ENCODE measurements at places on chromosomes 12 and 14.

- no peak for DNase-seq
Measured at GRCh38 chr12:104216521-104216924, 944 bp downstream of the TXNRD1 start.

- DNase-seq = no peak
Measured at GRCh38 chr12:43148691-43149090, 403.3 kb downstream of the ADAMTS20 start.

- no peak for DNase-seq
Measured at GRCh38 chr14:92591346-92591745, 77.8 kb downstream of the RIN3 start.

- no peak for DNase-seq
Measured at GRCh38 chr12:7403466-7403865, 40.5 kb downstream of the CD163L1 start.

- no peak for DNase-seq
Measured at GRCh38 chr14:56534656-56535055, 44.9 kb upstream of the TMEM260 start.

- no peak for DNase-seq
Measured at GRCh38 chr14:70804556-70805162, 4.7 kb downstream of the MAP3K9 start.

DNA sequence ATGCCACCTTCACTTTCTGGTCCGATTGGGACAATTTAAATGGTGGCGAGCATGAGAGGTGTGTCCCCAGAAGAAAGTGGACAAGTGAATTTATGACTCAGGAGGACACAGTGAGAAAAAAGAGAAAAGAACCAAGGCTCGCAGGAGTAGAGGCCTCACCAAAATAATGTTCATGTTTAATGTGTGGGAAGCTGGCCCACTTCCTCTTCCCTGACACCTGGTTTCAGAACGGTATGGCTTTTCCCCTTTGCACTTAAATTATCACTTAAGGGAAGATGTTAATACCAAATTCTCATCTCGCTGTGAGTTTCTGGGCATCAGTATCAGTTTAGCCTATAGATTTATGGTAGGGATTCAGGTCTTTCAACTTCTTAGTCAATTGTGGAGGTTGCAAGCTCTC is 226.4 kb downstream of the GLT1D1 start:
- DNase-seq = no peak

DNA sequence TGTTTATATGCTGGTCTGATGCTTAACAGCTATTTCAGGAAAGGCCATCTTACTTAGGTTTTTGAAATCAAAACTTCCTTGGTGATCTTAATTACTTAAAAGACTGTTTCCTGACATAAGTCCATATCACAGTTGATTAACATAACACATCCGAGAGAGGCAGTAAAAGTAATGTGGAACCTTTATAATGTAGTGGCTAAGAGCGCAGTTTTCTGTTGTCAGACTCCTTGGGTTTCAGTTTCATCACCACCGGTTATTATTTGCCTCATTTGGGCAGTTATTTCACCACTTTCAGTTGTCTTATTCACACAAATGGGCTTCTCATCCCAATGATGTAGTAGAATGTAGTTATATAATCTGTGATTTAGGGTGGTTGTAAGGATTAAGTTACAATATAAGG is 30.9 kb downstream of the TBC1D15 start:
- DNase-seq = no peak

- no peak for DNase-seq
Measured at GRCh38 chr12:51124504-51124903, 41.1 kb upstream of the CSRNP2 start.

- DNase-seq = no peak
Measured at GRCh38 chr14:69170839-69171238, 17.9 kb upstream of the DCAF5 start.

GRCh38 chr12:102962986-102963385 is 5.5 kb downstream of the ASCL1 start:
- DNase-seq = no peak

DNA sequence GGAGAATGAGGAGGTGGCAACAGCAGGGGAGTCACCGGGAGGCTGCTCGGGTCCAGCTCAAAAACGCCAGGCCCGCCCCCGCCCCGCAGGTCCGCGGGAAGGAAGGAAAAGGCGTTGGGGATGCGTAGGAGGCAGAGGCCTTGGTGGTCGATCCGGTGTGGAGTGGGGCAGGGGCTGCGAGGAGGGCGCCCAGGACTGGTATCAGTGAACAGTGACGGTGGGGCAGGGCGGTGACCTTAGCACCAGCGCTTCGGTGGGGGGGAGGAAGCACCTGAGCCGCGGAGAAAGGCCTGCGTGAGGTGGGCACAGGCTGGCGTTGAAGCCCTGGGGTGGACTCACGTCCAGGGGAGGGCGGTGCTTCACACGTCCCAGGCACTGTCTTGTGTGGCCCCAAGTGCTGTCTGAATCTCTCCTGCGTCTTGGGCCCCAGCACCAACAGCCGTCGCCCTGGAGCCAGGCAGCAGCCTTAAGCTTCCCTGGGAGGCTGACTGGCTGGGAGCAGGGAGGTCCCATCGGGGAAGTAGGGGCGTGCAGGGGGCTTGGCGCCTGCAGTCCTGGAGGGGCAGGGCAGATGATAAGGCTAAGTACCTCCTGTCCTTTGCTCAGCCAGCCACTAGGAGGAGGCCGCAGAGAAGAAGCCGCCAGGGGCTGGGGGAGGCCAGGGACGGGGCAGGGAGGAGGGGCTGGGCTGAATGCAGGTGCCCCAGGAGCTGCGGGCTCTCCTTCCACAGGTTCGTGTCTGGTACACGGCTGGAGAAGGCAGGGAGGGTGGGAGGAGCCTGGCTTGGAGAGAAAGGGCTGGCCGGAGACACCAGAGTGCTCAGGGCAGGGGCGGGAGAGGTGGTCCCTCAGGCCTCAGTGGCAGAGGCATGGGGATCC is 26.5 kb downstream of the ZBTB42 start:
- peak; percentile 73 for DNase-seq

- no peak for DNase-seq
Measured at GRCh38 chr14:55610713-55611370, 30.8 kb downstream of the KTN1 start.

DNA sequence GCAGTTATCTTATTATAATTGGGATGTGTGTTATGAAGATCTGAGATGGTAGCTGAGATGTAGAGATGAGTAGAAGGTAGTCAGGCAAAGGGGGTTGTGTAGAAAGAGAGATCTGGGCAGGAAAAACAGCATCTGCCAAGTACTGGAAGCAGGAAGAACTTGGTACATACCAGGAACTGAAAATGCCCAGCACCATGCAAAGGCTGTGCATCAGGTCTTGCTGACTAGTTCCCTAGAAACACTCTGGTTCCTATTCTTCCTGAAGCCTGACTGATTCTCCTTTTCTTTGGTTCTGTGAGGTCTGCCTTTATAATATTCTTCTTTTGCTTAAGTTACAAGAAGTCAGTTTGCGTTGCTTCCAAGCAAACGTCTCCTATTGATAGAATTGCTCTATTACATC is 6.7 kb upstream of the NFATC4 start:
- DNase-seq = no peak

GRCh38 chr12:69991690-69992288 is 166.8 kb downstream of the MYRFL start:
- DNase-seq = peak; percentile 31

GRCh38 chr12:131786331-131786730 is 41.9 kb upstream of the MMP17 start:
- no peak for DNase-seq

DNA sequence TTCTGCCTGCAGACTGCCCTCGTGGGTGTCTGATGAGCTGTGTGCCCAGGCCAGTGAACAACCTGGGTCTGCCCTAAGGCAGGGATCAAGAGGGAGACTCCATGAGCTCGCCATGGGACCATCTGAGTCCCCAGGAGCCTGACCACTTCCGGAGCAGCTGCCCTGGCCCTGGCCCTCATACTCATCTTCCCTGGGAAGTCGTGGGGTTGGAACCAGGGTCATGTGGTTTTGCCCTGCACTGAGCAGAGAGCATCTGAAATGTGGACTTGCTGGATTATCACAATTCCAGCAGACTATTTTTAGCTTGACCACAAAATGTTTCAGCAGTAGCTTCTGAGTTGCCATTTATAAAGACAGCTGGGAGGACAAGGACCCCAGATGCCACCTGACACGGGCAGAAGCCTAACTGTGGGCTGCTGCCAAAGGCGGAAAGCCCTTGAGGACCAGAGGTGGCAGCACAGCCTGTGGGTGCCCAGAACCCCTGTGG is 6.7 kb downstream of the BTBD6 start:
- DNase-seq = peak; percentile 55

- DNase-seq = no peak
Measured at GRCh38 chr14:56412468-56413434, 166.8 kb upstream of the TMEM260 start.

GRCh38 chr12:52168019-52168717 is 23.6 kb downstream of the KRT80 start:
- no peak for DNase-seq

GRCh38 chr14:85243321-85243720 is 286.6 kb upstream of the FLRT2 start:
- no peak for DNase-seq

DNA sequence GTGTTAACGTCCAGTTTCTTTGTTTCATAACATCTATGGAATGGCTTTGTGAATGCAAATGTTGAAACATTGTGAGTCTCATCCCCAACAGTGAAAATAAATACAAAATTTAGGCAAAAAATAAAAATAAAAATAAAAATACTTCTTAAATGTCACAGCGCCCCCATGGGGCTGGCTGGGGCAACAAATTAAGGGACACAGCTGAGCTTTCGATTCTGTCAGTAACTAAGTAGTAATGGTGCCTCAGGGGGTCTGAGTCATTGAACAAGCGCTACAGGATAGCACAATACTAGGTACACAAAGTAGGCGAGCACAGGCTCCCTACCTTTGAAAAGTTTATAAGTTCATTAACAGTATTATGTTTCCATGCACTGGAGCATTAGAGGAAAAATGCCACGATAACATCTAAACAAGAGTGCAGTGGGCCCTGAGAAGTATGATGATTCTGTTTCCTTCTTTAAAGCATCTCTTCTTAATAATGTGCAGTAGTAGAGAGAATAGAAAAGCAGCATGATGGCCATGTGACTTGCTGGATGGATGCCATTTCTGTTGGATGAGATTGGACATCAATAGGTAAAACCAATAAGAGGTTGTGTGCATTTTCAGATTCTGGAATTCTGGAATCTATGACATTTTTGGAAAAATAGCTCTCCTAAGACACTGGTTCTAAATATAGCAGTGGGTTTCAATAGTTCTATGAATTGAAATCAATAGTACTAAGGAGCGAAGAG is 667.2 kb downstream of the DIO2 start:
- no peak for DNase-seq

DNA sequence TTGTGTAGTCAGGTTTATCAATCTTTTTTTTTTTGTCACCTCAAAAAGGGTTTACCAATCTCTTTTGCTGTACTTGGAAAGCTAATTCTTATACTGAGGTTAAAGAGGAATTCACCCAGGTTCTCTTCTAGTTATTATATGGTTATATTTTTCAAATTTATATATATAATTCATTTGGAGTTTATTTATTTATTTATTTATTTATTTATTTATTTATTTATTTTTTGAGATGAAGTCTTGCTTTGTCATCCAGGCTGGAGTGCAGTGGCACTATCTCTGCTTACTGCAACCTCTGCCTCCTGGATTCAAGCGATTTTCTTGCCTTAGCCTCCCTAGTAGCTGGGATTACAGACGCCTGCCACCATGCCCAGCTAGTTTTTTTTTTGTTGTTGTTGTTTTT is 73.8 kb downstream of the GPR135 start:
- DNase-seq = no peak

- DNase-seq = no peak
Measured at GRCh38 chr14:57918791-57919190, 52.9 kb upstream of the SLC35F4 start.

GRCh38 chr12:112938751-112939150 is 477 bp downstream of the OAS3 start:
- no peak for DNase-seq

DNA sequence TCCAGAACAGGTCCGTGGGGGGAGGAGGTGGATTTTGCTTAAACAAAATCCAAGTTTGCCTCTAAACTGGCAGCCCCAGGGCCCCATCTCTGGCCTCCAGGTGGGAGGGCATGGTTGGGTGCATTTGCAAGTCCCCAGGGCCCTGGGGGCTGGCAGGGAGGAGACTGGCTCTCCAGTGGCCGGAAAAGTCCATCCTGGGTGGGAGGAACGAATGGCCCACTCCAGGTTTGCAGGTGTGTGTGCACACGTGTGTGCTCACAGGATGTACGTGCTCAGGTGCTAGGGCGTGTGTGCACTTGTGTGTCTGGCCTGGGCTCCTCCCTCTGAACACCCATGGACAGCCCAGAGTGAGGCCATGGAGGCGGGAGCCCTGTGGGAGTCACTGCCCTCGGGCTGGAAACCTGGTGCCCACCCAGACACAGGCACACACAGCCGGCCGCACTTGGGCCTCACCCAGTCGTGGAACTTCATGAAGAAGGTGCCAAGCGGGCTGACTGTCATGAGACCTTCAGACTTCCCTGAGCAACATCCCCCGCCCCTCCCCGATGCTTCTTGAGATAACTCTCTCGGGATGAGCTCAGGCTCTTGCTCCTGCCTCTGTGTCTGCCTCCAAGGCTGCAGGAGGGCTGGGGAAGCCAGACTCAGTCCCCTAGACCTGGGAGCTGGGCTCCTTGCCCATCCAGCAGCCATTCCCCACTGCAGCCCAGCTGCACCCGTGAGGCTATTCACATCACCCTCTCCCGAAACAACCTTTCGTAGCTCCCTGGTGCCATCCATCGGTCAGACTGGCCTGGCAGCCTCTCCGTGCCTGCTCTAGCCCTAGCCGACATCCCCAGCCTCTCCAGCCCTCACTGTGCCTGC is 9.4 kb downstream of the AHNAK2 start:
- DNase-seq = peak; percentile 81

DNA sequence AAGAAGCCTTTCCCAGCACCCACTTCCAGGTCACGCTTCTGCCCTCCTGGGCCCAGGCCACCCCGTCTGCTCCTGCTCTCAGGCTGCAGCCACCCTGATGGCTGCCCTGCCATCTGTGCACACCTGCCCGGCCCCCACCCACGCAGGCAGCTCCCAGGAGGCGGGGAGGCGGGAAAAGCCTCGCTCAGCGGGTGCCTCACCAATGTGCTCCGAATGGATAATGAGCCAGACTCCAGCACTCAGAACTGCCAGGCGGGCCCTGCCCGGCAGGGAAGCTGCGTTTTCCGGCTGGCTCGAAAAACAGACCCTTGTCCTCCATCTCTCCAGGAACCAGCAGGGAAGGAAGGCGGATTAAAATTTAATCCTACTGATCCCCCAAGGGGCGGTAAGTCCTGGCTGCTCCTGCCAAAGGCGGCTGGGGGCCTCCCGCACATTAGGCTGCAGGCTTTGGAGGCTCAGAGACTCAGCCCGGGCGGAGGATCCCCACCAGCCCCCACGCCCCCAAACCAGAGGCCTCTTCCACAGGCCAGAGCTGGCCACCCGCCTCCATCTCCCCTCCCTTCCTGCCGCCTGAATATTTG is 104.0 kb downstream of the NCOR2 start:
- no peak for DNase-seq

DNA sequence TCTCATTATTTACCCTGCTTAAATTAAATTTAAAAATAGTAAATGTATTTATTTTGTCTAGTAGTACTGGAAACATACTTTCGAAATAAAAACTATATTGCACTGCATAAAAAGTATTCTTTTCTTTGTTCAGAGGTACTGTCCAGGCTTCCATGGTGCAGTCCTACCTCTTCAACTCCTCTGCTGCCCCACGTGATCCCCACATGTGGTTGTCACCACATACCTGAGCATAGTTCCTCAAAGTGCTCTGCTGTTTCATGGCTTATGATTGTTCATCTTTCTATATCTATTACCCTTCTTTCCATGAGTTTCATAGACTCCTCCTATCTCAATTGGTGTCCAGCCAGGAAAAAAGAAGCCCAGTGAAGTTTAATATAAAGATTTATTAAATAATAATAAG is 317.5 kb upstream of the OR4E1 start:
- DNase-seq = no peak

Measured in tibial artery (tissue), 4 donors.